Glutamatergic neuron (in vitro differentiated cells): ENCODE measurements at places on chromosomes 11 and 22.
A peak's percentile ranks its signal among the peaks of the same experiment; 100 is the strongest.

DNA sequence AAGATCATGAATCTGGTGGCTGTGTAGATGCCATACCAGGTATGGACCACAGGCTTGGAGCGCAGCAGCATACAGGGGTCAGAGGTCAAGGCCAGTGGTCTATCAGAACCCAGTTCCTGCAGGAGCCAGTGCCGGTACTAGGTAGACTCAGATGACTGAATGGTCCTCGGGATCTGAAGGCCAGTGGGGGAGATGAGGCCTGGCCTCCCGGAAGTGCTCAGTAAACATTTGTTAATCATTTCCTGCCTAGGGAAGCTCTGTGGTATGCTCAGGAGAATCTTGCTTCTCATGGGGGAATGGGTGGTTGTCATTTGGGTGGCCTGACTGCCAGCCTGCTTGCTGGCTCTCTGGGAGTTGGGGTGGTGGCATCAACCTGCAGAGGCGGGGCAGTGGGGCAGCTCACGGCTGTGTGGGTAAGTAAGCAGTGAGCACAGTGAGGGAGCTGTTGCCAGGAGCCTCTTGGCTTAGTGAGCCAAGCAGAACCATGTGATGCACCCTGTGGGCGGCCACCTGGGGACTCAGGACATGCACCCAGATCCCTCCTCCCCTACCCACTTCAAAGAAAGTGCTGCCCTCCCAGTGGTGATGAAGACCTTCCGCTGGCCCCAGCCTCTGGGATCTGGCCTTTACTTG is 33.0 kb downstream of the PTPRJ start:
- DNase-seq, result no peak

DNA sequence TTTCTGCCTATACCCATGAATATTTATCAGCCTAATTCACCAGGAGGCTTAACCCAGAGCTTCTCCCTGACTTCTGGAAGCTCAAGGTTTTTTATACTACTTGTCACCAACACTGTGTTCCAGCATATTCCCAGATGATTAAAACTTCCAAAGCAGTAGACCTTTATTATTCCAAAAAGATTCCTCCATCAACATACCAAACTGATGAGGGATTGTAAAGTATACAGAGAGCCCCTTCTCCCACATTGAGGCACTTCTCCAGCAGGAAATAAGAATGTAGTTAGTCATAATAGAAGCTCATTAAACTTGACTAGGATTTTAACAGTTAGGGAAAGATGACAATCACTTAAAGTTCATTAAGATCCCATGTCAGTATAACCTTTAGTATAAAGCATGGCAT is 51.4 kb upstream of the CEP126 start:
- DNase-seq, result no peak

- no peak for DNase-seq
Observed at GRCh38 chr11:82858556-82859091, 41.6 kb downstream of the PRCP start.

DNA sequence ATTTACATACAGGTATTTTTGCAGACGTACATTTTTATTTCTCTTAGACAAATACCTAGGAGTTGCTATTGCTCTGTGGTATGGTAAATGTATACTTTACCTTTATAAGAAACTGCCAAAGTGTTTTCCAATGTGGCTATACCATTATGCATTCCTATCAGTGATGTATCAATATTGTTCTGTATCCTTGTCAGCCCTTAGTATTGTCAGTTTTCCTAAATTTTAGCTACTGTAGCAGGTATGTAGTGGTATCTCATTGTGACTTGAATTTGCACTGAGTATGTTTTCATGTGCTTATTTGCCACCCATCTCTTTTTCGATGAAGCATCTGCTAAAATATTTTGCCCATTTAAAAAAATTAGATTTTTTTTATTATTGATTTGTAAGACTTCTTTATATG is 37.0 kb downstream of the CLPB start:
- DNase-seq, result no peak

DNA sequence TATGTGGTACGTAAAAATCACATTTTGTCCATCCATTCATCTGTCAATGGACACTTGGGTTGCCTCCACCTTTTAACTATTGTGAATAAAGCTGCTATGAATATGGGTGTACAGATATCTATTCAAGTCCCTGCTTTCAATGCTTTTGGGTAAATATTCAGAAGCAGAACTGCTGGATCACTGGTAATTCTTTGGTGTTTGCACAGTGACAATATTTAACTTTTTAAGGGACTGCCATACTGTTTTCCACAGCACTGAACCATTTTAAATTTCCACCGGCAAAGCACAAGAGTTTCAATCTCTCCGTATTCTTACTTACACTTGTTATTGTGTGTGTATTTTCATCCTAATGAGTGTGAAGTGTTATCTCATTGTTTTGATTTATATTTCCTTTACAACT is 79.4 kb downstream of the RBFOX2 start:
- DNase-seq, result no peak

GRCh38 chr11:1486054-1486825 is at the start of gene MOB2:
MOB2 (minus strand) TSS chr11:1486779; CDS start chr11:1486556, 223 bp downstream.
- DNase-seq, result peak; percentile 40

- DNase-seq, result peak; percentile 34
Observed at GRCh38 chr22:20117633-20118299, 740 bp upstream of the TRMT2A start.

DNA sequence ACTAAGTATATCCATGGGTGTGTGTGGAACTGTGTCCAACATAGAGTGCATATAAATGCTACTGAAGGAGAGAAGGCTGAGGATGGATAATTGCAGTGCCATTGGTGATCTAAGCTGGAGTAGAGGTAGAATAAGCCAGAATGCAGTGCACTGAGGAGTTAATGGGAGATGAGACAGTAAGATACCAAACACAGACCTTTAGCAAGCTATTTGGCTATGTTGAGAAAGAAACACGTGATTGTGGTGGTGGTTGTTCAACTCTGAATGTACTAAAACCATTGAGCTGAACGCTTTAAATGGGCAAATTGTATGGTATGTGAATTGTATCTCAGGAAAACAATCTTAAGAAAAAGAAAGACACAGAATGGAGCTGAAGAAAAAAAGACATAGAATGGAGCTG is 22.8 kb downstream of the JAML start:
- DNase-seq, result no peak

DNA sequence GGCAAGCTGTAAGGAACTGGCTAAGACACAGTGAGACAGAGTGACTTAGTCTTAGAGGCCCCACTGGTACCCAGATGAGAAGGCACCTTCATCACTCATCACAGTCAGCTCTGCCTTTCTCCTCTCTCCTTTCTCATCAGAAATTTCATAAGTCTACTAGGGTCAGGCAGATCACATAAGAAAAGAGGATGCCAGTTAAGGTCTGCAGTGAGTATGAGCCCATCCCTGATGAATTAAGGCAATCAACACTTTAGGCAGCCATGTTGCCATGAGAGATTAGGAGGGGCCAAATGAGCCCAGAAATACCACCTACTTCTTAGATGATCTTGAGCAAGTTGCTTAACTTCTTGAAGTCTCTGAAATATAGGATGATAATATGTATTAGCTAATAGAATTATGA is 11.9 kb upstream of the HBE1 start:
- no peak for DNase-seq

- DNase-seq, result no peak
Observed at GRCh38 chr11:78298291-78298771, 109.6 kb downstream of the USP35 start.

GRCh38 chr22:41535244-41535643 is 9.0 kb downstream of the POLR3H start:
- peak; percentile 43 for DNase-seq

DNA sequence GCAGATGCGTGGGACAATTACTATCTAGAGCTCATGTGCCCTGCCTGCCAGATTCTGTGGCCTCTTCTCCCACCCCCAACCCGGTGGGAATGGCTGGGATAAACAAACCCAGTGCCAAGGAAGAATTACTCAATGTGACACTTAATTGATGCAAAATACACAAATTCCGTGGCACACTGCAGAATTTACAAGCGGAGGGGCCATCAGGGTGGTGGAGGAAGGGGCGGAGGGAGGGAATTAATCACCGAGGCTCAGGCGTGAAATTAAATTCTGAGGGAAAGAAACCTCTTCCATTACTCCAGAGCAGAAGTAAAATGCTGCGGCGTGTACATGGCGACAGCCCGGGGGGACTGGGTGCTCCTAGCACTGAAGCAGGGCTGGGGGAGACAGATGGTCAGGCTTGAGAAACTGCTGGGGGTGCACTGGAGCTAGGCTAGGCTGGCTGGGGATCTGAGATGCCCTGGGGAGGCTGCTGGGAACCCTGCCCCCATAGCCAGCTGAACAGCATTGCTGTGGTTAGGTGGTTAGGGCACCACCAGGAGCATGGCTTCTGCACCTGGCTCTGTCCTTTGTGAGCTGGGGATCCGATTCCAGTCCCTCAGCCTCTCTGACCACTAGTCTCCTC is 200.6 kb downstream of the CEP164 start:
- DNase-seq, result no peak

DNA sequence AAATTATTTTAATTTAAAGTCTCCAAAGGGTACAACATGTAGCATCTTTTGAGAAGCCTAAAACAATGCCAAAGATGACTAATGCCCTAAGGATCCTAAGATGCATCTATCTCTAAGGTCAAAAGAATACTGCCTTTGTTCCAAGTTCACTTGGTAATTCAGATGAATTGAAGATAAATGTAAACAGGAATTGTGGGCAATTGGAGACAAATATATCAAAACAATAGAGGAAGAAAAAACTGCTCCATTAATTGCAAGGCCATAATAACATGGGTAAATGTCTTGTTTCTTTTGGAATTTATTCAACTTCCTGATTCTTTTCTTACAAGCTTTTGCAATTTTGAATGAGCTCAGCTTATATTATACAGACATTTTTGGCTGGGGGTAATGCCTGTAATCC is 338.6 kb downstream of the TTC28 start:
- DNase-seq, result no peak

- DNase-seq, result no peak
Observed at GRCh38 chr11:40338739-40339138, 1120.7 kb downstream of the LRRC4C start.

- no peak for DNase-seq
Observed at GRCh38 chr11:29208117-29208516, 808.7 kb downstream of the KCNA4 start.

- DNase-seq, result peak; percentile 35
Observed at GRCh38 chr11:1401656-1402221, 12.0 kb downstream of the BRSK2 start.

DNA sequence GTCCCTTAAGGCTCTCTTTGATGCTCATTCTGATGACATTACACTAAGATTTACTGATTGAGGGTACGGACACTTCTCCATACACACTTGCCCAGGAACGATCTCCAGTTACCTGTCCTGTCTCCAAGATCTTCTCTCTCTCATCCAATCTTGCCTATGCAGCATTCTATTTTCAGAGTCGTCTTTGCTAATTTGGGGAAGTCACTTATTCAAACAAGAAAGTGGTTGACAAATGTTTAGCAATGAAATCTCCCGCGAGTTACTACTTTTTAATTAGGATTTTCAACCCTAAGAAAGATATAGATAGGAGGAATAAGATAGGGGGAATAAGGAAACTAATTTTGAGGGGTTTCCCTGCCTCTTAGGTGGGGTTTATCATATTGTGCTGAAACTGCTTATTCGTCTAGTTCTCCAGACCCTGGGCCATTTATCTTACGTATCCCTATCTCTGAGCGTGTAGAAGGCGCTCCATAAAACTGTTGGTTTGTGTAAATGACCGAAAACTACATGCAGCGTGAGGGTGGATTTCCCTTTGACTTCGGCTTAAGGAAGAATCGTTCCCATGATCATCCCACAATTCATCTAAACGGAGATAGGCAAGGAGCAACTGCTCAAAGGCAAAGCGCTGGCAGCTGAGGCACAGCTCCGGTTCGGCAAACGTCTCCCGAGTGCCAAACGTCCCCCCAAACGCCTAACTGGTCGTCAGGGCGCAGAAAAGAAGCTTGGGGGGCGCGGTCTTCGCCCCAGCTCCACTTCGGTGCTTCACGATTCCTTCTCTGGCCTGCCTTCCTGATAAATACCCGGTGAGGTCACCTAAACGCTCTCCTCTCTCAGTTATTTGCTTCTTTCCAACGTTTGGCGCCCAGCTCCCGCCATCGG is 804 bp downstream of the APIP start:
- DNase-seq, result no peak

DNA sequence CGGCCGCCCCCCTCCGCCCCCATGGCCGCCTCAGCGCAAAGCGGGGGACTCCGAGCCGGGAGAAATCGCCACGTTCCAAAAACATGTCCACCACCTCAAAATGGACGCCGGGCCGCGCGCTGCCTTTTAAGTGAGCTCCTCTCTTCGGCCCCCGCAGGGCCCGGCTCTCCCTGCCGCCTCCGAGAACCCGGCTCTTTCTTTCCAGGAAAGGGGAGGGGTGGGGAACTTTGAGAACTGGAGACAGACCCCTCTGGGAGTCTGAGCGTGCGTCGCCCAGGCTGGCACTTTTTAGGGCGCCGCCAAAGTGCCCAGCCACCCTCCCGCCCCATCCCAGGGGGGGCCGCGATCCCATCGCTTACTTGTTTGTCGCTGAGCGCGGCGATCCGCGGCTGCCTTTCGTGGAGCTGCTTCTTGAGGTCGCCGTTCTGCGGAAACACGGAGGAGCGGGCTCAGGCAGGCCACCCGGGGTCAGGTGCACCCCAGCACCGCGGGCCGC is 1.6 kb downstream of the PHF21B start:
- DNase-seq, result peak; percentile 73

- peak; percentile 41 for DNase-seq
Observed at GRCh38 chr11:11463405-11463804, 110.4 kb upstream of the CSNK2A3 start.

DNA sequence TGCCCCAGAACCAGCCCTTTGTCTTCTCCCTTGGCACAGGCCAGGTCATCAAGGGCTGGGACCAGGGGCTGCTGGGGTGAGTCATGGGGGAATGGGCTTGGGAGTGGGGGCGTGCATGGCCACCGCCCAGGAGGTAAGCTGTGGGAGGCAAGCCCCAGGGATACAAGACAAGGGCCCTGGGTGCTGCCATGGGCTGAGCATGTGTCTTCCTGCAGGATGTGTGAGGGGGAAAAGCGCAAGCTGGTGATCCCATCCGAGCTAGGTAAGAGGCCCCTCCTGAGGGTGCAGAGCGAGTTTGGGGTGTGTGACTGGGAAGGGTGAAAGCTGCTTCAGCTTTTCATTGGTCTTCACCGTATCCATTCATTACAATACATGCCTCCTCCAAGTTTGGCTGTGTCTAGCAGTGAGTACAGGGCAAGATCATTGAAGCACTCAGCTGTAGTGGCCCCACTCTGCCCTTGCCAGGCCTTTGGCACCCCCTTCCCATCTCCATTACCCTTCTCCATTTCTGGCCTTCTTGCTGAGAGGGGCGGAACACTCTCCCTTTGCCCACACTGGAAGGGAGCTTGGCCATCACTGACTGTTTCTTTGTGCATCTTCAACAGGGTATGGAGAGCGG is 2.5 kb downstream of the FKBP2 start:
- DNase-seq, result no peak
